ENCODE measurements at places on chromosomes 5 and 9.

DNA sequence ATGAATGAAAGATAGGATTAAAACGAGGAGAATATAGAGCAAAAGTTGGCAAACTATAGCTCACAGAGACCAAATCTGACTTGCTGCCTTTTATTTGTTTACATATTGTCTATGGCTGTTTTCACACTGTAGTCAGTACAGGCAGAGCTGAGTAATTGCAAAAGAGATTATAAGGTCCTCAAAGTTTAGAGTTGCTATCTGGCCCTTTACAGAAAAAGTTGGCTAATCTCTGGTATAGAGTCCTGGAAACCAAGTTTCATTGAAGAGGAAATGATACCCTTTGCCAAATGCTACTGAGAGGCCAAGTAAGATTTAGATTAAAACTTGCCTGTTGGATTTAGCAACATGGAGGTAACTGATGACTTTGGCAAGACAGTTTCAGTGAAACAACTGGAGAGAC, 36.0 kb downstream of the LYRM7 start:
- no peak for DNase-seq

GRCh38 chr5:148474025-148474511, 90.3 kb downstream of the FBXO38 start:
- DNase-seq, result peak; percentile 59

GRCh38 chr5:24547132-24547531, 97.6 kb downstream of the CDH10 start:
- no peak for DNase-seq

GRCh38 chr5:108747774-108748400, at the start of gene FER:
TSS of gene FER (plus strand) at chr5:108747897. CDS start at chr5:108798183, 50,286 bp downstream.
- DNase-seq, result no peak

- DNase-seq, result no peak
Observed at GRCh38 chr5:181259283-181259682, 1.7 kb downstream of the TRIM52 start.

- DNase-seq, result peak; percentile 66
Observed at GRCh38 chr5:10913841-10914240, 152.8 kb upstream of the DAP start.

DNA sequence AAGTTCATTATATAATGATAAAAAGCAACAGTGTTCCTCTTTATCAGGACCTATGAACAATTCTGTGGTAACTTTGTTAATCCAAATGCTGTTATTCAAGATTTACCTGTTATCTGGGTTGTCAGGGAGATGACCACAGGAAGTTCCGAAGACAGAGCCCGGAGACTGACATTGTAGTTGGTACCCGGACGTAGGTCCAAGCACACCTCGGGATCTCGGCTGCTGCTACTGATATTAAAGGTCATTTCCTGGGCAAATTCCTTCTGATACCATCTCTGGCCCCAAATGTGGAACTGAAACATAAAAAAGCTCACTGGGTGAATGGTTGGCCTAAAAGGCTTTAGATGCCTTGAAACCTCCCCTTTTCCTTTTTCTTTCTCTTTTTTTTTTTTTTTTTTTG, 96.7 kb downstream of the SUSD1 start:
- no peak for DNase-seq

DNA sequence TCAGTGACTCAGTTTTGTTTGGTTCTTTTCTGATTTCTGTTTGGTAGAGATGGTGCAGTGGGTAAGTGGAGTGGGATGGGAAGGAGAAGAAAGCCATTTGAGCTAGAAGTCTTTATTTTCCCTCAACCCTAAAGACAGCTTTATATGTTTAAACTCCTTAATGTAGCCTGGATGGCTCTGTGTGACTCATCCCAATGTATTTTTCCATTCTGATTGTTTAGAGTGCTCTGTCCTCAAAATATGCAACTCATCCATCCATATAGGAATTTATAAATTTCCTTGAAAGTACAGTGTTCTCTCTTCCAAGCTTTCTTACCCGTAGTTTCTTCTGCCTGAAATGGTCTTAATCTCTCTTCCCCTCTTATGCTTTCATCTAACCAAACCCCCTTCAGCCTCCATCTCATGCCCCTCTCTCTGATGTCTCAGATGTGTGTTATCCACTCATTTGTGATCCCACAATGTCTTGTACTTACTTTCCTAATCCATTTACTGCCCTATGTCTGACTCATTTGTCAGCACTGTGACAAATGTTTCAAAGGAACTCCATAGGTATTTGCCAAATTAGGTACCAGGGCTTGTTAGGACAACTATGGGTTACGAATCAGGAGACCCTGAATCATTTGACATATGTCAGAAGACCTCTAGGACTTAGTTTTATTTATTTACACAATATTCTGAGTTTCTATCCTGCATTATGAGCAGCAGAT, 217.5 kb upstream of the SGCD start:
- no peak for DNase-seq

DNA sequence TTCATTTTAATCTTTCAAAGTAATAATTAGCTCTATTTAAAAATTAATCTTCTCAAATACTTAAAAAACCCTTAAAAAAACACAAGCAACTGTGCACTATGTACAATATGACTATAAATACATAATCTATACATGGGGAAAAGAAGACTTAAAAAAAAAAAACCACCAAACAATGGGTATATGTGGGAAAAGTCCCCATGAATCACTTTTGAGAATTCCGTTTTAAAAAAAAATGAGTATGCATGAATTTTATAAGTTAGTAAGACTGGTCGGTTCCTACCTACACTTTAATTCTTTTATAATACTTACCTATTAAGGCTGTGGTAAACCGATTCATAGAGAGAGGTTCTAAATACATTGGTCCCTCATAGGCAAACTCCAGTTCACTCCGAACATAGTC, 27.7 kb downstream of the RNF145 start:
- no peak for DNase-seq

DNA sequence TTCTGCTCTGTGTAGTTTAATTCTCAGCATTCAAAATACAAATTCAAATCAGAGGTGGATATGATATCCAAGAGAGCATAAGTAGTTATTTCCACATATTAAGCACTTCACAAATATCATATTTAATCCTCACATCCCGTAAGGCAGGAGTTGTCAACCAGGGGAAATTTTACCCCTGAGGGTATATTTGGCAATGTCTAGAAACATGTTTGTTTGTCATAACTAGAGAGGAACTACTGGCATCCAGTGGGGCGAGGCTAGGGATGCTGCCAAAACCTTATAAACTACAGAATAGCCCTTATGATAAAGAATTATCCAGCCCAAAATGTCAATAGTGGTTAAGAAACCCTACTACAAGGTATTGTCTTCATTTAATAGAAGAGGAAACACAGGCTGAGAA, 619.4 kb downstream of the SLCO4C1 start:
- DNase-seq, result no peak

DNA sequence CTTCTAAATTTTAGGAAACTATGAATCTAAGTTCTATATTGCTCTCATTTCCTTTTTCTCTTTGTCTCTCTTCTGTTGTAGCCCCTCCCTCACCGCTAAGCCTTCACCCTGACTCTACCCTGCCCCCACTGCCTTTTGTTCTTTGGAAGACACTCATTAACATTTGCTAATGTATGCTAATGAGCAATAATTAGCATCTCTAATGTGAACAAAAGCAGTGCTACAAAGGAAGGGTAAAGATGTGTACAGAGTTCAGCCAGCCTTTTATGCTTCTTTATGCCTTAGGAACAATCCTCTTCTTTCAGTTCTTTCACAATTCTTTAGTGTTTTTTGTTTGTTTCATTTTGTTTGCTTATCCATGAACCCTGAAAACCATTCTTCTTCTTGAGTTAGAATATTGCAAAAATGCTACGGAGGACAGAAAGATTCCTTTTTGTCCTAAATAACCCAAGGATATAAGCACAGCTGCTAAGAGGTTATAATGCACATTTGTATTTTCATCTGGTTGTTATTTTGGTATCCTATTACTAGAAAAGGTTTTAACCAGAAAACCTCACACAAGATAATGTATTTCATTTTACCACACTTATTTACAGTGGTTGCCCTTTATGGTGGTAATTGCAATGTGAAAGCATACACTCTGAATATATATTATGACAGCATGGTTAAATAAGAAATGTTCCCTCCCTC, 159.3 kb downstream of the TMC1 start:
- DNase-seq, result no peak

GRCh38 chr9:21764846-21765245, 37.6 kb upstream of the MTAP start:
- no peak for DNase-seq

GRCh38 chr9:137759117-137759516, 118.5 kb upstream of the CACNA1B start:
- no peak for DNase-seq

GRCh38 chr9:14608540-14608939, 84.7 kb downstream of the ZDHHC21 start:
- DNase-seq, result no peak

DNA sequence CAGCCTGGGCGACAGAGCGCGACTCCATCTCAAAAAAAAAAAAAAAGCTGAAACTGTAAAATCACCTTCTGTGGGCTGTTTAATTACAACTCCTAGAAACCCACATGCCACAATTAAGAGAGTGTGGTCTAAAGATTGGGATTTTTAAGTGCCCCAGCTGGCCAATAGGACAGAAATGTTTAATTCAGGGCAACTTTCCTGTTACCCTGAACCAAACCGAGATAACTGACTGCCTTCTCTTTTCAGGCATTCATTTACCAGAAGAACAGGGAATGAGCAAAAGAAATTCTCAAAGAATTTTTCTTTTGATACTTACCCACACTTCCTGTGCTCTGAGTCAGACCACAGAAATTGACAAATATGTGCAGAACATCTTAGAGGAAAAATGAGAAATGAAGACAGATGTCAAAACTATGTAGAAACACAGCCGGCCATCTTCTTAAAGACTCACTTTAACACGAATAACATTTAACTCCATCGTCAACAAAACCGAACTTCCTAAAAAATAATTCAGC, 221.3 kb upstream of the DAPK1 start:
- no peak for DNase-seq

DNA sequence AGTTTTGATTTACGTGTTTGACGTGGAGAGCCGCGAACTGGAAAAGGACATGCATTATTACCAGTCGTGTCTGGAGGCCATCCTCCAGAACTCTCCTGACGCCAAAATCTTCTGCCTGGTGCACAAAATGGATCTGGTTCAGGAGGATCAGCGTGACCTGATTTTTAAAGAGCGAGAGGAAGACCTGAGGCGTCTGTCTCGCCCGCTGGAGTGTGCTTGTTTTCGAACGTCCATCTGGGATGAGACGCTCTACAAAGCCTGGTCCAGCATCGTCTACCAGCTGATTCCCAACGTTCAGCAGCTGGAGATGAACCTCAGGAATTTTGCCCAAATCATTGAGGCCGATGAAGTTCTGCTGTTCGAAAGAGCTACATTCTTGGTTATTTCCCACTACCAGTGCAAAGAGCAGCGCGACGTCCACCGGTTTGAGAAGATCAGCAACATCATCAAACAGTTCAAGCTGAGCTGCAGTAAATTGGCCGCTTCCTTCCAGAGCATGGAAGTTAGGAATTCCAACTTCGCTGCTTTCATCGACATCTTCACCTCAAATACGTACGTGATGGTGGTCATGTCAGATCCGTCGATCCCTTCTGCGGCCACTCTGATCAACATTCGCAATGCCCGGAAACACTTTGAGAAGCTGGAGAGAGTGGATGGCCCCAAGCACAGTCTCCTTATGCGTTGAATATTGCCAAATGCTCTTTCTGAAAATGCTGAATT, 850 bp downstream of the RRAGA start:
- no peak for DNase-seq

DNA sequence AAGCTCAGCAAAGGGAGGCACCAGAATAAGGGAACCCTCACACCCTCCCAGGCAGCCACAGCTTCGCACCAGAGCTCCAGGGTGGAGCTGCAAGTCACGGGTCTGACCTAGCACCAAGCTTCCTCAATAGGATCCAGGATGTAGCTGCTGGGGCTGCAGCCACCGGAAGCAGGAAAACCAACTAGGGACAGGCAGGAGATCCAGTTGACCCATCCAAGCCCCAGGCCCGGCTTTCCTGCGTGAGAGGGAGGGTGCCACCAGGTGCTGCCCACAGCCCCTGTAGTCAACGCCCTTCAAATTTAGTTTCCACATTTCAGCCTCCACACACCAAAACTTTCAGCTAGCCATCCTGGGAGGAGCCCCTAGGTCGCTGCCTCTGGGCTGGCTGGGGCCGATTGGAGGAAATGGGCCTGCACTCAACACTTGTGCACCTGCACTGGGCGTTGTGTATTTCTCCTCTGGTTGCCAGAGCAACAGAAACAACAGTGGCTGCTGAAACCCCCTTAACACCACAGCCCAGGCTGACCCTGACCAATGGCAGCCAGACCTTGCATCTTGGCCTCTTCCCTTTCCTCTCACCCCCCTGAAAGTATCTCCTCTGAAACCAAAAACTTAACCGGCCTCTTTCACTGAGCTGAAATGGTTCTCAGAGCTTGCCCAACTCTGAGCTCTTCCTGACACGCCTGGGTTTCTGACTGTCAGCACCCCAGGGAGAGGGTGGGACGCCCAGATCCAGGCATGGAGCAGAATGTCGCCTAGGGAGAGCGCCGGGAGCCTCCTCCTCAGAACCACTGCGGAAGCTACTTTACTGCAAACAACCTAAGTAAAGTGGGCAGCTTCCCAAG, 226.5 kb upstream of the MAP3K1 start:
- DNase-seq, result no peak

- DNase-seq, result no peak
Observed at GRCh38 chr5:93141969-93142368, 439.1 kb downstream of the NR2F1-AS1 start.

- DNase-seq, result no peak
Observed at GRCh38 chr9:35406183-35406959, 83.5 kb upstream of the RUSC2 start.

- no peak for DNase-seq
Observed at GRCh38 chr5:84362061-84362720, 22.5 kb downstream of the EDIL3 start.

DNA sequence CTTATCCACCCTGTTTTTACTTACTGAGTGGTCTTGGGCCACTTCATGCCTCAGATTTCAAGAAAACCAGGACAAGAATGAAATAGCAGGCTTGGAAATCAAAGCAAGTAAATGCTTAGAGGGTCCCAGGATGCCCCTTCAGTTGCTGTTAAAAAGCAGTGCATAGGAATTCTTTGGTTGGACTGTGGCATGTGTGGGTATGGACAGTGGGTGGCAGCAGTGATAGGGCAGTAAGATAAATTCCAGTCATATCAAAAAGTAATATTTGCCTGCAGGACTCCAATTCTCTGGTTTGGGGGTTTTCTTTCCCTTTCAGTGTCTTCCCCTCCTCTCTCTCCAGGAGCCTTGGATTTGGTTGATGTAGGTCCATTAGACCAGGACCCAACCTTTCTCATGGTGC, 306.7 kb upstream of the CLINT1 start:
- no peak for DNase-seq

DNA sequence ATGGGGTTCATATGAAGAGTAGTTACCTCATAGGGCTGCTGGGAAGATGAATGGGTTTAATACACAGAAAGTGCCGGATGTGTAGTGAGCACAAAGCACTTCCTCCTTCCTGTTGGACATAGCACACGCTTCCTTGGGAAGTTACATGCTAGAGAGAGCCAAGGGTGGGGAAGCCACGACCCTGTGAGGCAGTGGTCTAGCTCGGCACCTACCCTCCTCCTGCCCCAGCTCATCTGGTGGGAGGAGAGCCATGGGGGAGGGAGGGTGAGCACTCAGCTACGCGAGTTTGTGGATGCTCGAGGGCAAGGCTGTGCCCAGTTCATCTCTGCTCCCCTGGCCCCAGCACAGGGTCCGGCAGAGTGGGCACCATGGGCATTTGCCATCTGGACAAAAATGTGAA, 43.6 kb upstream of the NEK6 start:
- no peak for DNase-seq
